Activated naive CD4-positive, alpha-beta T cell treated with anti-CD3 and anti-CD28 coated beads for 36 hours (primary cell): ENCODE measurements at places on chromosomes 13 and 19. TPM values are rescaled to one million over a fixed set of nuclear protein-coding genes. Genes with fewer than 3 reads are reported as not detected.

The CEACAM19 gene
- 0.17 TPM for total RNA-seq

The SYT3 gene
- not detected for total RNA-seq

The KIR2DL3 gene
- not detected for total RNA-seq

The OR7D2 gene
- 0.30 TPM for total RNA-seq

The OVOL3 gene
- not detected for total RNA-seq

The IFNL1 gene
- total RNA-seq, result 0.91 TPM

The IGFL3 gene
- total RNA-seq, result not detected

The CD33 gene
- total RNA-seq, result 0.69 TPM

The TNFRSF19 gene
- total RNA-seq, result not detected

The ZC3H13 gene
- 42.2 TPM for total RNA-seq

The CCL25 gene
- total RNA-seq, result not detected

The GPR12 gene
- not detected for total RNA-seq

The FCAR gene
- not detected for total RNA-seq

DNA sequence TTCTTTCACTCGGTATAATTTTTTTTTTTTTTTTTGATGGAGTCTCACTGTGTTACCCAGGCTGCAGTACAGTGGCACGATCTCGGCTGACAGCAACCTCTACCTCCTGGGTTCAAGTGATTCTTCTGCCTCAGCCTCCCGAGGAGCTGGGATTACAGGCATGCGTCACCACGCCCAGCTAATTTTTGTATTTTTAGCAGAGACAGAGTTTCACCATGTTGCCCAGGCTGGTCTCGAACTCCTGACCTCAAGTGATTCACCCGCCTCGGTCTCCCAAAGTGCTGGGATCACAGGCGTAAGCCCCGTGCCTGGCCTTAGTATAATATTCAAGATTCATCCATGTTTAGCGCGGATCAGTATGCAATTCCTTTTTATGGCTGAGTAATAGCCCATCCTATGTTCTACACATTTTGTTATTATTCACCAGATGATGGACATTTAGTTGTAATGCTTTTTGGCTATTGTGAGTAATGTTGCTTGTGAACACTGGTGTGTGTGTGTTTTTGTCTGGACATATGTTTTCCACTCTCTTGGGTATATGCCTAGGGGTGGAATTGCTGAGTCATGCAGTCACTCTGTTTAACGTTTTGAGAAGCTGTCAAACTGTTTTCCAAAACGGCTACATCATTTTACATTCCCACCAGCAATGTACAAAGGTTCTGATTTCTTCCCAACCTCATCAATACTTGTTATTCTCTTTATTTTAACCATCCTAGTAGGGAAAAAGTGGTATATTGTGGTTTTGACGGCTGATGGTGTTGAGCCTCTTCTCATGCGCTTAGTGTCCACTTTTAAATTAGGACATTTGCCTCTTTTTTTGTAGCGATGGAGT lies 22.9 kb downstream of the PLEKHF1 start:
- no peak for DNase-seq

- no peak for DNase-seq
Observed at GRCh38 chr19:28862238-28862637, 350.7 kb downstream of the UQCRFS1 start.

DNA sequence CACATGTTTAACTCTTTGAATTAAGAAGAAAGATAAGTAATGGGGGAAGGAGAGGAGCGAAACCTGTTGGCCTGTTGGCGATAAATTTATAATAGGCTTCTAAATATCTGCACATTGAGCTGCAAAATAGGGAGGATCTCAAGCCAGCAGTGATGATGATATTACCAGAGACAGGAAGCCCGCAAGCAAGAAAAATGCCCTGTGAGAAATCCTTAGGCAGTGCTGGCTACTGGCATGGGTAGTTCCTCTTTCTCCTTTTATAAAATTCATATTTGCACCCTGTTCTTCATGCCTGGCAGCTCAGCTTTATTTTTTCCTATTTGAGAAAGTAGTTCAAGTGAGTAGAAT lies 858 bp upstream of the USP12 start:
- DNase-seq, result peak; percentile 18

GRCh38 chr13:75694722-75695121 lies 58.6 kb downstream of the LMO7 start:
- no peak for DNase-seq

GRCh38 chr19:55134736-55135135 lies 14.3 kb downstream of the TNNT1 start:
- DNase-seq, result no peak

- DNase-seq, result no peak
Observed at GRCh38 chr13:76703621-76704288, 182.4 kb downstream of the KCTD12 start.

DNA sequence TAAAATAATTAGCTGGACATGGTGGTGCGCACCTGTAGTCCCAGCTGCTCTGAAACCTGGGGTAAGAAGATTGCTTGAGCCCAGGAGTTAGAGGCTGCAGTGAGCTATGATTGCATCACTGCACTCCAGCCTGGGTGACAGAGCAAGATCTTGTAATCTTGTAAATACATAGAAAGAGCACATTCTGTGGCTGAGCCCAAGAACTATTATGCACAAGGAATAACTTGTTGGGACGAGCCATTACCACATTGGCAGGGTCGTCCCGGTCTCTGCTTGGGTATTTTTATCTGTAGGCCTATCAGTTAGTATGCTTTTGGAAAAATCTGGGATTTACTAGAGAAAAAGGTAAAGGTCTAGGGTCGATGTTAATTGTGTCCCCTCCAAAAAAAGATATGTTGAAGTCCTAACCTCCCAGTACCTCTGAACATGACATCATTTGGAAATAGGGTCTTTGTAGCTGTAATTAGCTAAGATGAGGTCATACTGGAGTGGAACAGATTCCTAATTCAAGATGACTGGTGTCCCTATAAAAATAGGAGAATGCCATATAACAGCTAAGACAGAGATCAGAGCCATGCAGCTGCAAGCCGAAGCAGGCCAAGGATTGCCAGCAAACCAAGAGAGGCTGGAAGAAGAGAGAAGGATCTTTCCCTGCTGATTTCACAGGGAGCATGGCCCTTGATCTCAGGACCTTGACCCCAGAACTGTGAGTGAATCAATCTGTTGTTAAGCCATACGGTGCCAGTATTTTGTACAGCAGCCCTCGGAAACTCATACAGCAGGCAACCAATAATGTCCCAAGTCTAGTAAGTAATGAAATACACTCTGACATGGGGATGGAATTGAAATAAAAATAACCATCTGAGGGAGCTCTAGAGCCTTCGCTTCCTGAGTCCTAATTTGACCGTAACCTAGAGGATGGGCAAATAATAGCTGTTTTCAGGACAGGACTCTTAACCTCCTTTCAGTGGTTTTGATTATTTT lies 77.0 kb downstream of the TM9SF2 start:
- DNase-seq, result no peak

- DNase-seq, result no peak
Observed at GRCh38 chr13:67664502-67664901, 434.4 kb upstream of the PCDH9 start.

DNA sequence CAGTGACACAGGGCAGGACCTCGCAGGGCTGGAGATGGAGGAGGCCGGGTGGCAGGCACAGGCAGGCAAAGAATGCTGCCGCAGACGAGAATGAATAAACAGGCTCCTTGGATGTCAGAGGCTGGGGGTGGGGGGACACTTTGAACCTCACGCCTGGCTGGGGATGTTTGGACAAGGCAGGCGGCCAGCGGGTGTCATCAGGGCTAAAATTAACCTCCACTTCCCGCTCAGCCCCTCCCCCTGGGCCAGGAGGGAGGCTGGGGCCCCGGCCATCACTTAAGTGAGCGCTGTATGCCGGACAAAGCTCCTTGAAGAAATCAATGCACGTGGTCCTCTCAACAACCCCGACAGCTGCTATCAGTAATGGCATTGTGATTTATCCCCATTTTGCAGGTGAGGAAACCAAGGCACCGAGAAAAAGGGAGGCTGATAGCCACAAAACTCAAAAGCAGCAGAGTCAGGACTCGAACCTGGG lies 10.3 kb upstream of the FUT5 start:
- no peak for DNase-seq

GRCh38 chr13:112917737-112918136 lies 51.3 kb upstream of the MCF2L start:
- no peak for DNase-seq

- DNase-seq, result peak; percentile 28
Observed at GRCh38 chr13:74129500-74130191, 4.6 kb downstream of the KLF12 start.

- no peak for DNase-seq
Observed at GRCh38 chr13:82647540-82647939, 1234.7 kb downstream of the SLITRK1 start.

DNA sequence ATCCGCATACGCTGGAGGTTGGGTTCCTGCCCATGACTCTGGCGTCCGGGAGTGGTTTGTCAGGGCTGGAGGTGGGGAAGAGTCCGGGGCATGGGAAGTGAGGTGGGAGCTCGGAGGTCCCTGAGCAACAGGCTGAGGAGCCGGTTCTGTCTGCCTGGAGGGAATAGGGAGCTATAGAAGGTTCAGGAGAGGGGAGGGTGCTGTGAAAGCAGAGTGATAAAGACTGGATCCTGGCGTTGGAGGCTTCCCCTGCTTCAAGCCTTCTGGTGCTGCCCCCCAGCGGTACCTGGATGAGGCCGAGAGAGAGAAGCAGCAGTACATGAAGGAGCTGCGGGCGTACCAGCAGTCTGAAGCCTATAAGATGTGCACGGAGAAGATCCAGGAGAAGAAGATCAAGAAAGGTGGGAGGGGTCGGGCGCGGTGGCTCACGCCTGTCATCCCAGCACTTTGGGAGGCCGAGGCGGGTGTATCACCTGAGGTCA lies 2.6 kb downstream of the HMG20B start:
- peak; percentile 43 for DNase-seq

GRCh38 chr13:25766576-25766975 lies 285.2 kb downstream of the SHISA2 start:
- DNase-seq, result no peak

DNA sequence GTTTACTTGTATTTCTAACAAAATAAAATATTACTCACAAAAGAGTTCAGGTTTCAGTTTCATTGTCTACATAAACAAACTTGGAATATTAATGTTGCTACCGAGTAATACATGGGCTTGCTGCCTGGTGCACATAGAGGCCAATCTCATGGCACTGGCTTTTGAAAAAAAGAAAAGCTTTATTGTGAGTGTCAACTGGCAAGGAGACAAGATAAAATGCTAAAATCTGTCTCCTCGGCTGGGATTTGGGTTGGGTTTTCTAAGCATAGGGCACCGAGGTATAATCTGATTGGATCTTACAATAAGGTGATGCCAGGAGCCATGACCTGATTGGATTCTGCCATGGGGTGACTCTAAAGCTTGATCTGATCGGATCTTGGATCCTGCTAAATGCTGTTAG lies 1519.9 kb upstream of the MIR17HG start:
- DNase-seq, result no peak

DNA sequence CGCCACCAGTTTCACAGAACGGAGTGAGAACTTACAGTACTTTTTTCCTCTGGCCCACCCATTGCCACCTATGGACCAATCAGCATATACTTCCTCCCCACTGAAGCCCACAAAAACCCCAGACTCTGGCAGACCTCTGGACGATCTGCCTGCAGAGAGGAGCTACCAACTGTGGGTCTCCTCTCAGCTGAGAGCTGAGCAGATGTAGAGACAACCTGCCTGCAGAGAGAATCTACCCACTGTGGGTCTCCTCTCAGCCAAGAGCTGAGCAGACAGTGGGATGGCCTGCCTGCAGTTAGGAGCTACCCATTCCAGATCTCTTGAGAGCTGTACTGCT lies 69.7 kb downstream of the PIBF1 start:
- no peak for DNase-seq

GRCh38 chr13:95707035-95707434 lies 30.1 kb downstream of the DNAJC3 start:
- DNase-seq, result peak; percentile 10

- no peak for DNase-seq
Observed at GRCh38 chr13:45168555-45168930, 32.3 kb downstream of the KCTD4 start.

DNA sequence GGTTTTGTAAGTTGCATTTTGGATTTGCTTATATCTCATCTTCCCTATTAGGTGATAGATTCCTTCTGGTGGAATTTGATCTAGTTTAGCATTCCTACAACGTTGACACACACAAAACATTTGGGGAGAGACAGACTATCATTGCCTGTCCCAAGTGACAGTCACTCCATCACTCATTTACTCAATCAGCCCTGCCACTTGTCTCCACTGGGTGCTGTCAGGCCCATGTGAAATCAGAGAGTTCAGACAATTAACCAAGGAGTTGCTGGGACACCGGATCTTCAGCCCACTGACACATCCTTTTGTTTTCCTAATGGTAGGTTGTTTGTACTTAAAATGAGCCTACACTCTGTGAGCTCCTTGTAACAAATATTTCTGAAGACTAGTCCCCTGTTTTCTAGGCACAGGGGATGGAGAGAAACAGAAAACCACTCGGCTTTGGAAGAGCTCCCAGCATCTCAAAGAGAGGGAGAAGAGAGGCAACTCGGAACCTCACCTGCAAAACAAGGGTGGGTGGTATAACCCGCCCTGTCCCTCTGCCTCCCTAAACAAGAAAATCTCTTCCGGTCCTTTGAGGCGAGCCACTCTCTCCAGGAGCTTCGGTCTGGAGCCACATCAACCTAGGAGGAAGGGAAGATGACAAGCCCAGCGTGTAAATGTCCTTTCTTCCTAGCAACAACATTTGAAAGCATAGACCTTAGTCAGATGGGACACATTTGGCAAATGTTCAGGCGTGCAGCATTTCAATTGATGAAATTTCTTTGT lies 440.9 kb upstream of the KLF12 start:
- peak; percentile 7 for DNase-seq

- DNase-seq, result no peak
Observed at GRCh38 chr19:31715249-31715945, 366.2 kb upstream of the TSHZ3 start.

DNA sequence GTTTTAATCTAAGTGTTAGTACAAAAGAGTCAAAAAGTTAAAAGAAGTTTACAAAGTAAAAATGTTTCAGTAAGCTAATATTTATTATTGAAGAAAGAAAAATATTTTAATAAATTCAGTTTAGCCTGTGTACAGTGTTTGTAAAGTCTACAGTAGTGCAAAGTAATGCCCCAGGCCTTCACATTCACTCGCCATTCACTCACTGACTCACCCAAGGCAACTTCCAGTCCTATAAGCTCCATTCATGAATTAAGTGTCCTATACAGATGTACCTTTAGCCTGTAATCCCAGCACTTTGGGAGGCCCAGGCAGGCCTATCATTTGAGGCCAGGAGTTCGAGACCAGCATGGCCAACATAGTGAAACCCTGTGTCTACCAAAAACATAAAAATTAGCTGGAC lies 24.1 kb upstream of the AKAP11 start:
- DNase-seq, result no peak

DNA sequence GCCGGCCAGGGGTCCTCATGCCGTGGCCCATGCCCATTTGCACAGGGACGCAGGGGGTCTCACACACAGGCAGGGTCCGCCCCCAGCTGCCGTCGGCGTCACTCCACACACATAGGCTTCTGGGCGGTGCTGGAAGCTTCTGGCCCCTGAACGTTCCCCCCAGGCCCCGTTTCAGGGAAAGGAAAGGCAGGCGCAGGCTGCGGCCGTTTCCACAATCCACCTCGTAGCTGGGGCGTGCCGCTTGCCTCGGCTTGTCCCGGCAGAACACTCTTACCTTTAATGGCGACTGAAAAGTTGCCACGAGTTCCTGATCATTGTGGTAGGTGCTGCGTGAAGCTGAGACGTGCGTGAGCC lies 53.4 kb downstream of the MCF2L start:
- DNase-seq, result no peak

- no peak for DNase-seq
Observed at GRCh38 chr13:19961489-19961888, 3.0 kb downstream of the ZMYM2 start.
